ENCODE measurements at places on chromosomes 3 and 15. TPM values are rescaled to one million over a fixed set of nuclear protein-coding genes. Genes with fewer than 3 reads are reported as not detected.

GRCh38 chr3:11592445-11593298 lies 51.0 kb downstream of the VGLL4 start:
- no peaks in the 10 kb centered on the region for H3K36me3 ChIP-seq
- H3K4me3 ChIP-seq: no peak overlapping the region

DNA sequence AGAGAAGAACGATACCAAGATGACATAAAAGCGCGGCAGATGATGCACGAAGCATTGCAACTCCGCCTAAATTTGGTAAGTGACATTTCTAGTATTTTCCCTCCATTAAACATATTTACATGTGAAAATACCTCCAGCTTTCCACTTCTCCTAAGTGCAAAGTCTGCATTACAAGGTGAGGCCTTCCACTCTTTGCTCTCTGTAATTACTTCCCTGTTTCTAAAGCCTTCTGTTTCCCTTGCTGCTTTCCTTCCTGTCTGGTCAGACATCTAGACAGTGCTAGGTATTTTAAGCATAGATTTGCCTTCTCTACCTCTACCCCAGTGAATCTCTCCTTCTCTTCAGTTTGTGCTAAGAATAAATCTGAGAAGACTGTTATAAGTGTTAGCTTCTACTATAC lies 1.9 kb downstream of the P2RY12 start:
- H3K4me3 ChIP-seq: no peak overlapping the region
- H3K27me3 ChIP-seq: no peaks in the 10 kb centered on the region
- no peak for DNase-seq
- peaks cover 12% of the 10 kb centered on the region for H3K4me1 ChIP-seq
- no peaks in the 10 kb centered on the region for H3K36me3 ChIP-seq

APOD gene
- not detected for total RNA-seq

GRCh38 chr3:63687278-63688225 lies 35.1 kb downstream of the SNTN start:
- H3K36me3 ChIP-seq: no peaks in the 10 kb centered on the region
- no peaks in the 10 kb centered on the region for H3K4me1 ChIP-seq
- no peak for DNase-seq
- no peaks in the 10 kb centered on the region for H3K27me3 ChIP-seq

DCLK3 gene
- total RNA-seq: 0.15 TPM

- DNase-seq: no peak
- no peaks in the 10 kb centered on the region for H3K4me1 ChIP-seq
- H3K36me3 ChIP-seq: no peaks in the 10 kb centered on the region
These were observed 9.2 kb upstream of the GRIP2 start for GRCh38 chr3:14549256-14549919.

DNA sequence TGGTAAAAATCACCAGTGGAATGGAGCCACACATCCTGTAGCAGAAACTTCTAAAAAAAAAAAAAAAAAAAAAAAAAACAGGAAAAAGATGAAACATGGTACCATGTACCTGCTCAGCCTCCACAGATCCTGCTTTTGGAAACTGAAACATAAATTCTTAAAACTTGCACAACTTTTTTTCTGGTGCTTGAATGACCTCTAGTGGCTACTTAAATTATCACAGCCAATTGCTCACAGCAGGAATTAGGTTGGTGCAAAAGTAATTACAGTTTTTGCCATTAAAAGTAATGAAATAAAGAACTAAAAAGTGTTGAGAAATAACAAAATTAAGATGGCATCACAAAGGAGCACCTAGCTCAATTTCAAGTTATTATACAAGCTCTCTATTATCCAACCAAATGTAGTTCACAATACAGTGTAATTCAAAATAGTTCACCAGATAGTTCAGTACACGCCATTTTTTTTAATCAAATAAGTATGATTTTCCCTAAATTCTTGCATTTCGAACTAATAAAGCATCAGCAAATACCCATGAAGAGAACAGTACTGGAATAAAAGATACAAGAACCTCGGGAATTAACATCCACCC lies 80.6 kb downstream of the ULK4 start:
- H3K27me3 ChIP-seq: no peaks in the 10 kb centered on the region
- H3K4me1 ChIP-seq: no peaks in the 10 kb centered on the region
- no peaks in the 10 kb centered on the region for H3K36me3 ChIP-seq
- no peak overlapping the region for H3K4me3 ChIP-seq
- H3K27ac ChIP-seq: no peak overlapping the region

DNA sequence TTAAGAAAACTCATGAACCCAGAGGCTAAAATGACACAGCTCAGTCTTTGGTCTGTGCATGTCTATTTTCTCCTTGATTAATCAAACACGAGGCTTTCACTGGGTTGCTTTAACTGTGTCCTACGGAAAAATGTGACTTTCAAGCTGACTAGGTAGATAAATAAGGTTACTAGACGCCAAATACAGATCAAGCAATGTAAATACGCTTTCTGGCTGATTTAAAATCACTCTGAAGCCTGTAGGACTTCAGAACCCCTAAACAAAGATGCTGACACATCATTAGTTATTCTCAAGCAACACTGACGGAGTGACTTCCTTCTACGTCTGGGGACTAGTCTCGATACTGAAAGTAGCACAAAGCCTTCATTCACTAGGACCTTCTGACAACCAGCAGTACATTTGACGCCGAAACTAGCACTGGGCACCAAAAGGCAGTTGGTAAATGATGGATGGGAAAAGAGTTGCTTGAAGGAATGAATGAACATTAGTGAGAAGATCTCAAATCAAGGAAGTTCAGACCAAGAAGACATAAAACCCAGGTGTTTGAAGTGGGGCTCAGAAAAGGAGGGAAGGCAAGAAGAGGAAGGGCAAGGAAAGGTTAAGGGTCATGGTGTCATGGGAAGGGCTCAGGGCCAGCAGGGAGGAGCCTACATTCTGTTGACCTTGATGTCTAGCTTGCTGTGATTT lies 67.1 kb upstream of the CDV3 start:
- no peaks in the 10 kb centered on the region for H3K27me3 ChIP-seq
- no peak for DNase-seq
- H3K4me3 ChIP-seq: no peak overlapping the region
- no peak overlapping the region for H3K27ac ChIP-seq
- no peaks in the 10 kb centered on the region for H3K36me3 ChIP-seq
- H3K4me1 ChIP-seq: no peaks in the 10 kb centered on the region
